CD8-positive, alpha-beta memory T cell (primary cell): ENCODE measurements at places on chromosomes 3 and 15.
A peak's percentile ranks its signal among the peaks of the same experiment; 100 is the strongest.

DNA sequence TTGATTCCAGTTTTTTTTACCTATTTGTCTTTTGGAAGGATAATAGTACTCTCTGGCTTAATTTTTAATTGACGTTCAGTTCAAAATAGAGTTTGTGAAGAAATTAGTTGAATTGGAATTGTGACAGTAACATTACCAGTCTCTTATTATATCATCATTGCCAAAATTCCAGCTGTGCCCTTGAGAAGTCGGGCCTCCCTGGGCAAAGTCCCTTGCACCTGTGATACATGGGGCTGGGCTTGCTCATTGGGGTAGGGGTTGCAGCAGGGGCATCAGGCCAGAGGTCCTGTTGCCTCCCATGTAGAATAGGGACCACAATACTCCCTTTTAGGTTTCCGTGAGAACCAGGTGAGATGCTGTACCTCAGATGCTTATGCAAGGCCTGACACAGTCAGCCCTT lies 27.9 kb upstream of the APEH start:
- no peak for DNase-seq

- DNase-seq, result no peak
Measured at GRCh38 chr3:57778494-57778893, 22.4 kb downstream of the SLMAP start.

DNA sequence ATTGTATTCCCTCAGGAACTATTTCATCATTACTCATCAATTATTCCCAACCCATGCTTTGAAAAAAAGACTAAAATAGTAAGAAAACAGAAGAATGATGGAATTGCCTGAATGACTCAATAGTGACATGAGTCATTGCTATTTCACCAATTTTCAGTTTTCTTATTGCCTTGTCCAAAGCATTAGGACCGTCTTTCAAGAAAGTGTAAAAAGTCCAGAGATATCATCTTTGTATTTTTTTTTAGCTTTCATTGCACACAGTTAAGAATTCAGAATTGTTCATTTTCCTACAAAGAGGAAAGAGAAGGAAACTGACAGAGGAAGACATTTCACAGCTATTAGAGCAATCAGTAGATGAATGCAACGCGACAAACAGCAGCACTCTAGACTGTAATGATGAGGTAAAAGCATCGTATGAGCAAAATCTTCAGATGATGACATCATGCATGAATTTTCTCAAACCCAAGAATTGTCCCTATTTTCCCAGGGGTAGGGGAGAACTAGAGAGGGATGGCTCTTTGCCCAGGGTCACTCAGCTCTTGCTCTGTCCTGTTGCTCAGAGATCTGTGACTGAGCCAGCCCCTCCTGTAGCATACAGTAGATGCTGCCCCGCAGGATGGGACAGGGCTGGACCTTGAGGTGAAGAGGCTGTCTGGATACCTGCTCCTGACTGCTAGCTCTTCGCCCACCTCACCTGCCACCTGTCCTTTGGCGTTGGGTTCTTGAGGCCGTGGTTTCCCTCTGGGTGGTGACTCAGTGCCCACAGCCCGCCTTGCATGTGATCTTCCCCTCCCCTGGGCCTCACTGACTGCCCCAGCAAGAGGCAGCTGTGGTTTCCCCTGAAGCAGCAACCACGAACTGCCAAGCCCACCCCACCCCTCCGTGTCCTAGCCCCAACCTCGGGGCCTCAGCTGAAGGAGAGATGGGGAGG lies 84.8 kb downstream of the PPCDC start:
- DNase-seq, result no peak

GRCh38 chr3:28877912-28878311 lies 403.0 kb upstream of the RBMS3 start:
- DNase-seq, result no peak

DNA sequence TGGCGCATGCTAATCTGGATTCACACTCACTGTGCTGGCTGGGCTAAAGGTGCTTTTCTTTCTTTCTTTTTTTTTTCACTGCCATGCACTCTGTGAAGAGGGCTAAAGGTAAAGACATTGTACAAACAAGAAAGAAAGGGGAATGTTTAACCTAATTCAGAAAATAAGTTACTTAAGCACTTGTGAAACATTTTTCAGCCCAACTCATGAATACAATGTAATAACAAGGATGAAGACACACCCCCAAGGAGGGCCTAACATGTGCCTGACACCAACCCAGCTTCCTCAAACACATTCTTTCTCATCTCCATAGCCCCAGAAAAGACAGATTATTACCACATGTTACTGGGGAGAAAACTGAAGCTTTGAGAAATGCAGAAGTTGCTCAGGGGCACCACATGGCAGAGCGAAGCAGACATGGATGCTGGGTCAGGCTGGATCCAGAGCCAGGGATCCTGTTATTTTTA lies 5.7 kb downstream of the STIMATE start:
- no peak for DNase-seq

DNA sequence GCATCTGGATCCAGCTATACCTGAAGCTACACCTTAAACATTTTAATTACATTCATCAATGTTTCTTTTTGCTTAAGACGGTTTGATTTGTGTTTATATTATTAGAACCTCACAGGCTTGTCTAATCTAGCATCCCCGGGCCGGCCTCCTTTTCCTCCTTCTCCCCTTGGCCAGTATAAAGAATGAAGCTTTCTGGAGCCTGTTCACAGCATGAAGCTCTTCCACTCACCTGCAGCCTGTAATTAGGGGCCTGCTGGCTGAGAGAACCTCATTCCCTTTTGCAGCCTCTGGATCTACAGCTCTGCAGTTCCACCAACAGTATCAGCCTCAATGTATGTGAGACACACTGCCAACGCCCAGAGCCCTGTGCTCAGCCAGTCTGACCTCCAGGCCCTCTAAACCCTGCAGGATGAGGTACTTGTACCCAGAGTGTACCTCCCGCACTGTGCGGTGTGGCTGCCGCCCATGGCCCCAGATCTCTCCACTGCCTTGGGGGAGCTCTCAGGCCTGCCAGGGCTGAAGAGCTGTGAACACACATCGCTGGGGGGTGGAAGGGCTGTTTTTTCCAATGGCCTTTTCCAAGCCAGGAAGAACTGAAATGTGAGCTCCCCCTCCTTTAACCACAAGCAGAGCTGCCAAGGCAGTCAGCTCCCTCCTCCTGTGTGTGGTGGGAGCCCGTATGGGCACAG lies 114.7 kb upstream of the ALDH1A3 start:
- no peak for DNase-seq

DNA sequence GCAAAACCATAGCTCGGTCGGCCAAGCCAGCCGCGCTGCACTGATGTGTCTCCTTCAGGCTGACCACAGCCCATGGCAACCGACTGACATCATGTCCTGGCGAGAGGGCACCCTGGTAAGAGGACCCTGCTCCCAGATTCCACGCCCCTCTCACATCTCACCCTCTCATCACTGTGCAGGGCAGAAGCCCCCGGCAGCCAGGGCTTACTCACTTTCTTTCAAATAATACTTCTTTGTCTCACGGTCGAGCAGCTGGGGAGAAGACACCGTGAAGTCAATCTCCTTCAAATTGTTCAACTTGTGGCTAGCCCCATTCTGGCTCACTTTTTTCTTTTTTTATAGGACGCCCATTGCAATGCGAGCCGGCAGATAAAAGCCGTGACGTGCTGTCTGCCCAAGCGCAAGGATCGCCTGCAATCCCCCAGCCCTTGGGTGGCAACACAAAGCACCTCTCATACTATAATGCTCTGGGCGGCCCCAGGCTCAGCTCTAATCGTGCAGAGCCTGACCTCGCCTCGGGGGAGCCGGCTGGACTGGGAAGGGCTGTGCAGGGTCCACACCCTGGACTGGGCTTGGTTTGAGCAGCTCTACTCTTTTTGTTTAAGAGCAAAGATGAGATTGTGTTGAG lies 33.6 kb downstream of the VGLL4 start:
- DNase-seq, result no peak

GRCh38 chr3:126893651-126894050 lies 89.3 kb upstream of the PLXNA1 start:
- DNase-seq, result no peak

- DNase-seq, result no peak
Measured at GRCh38 chr3:25567388-25567787, 97.3 kb downstream of the TOP2B start.

DNA sequence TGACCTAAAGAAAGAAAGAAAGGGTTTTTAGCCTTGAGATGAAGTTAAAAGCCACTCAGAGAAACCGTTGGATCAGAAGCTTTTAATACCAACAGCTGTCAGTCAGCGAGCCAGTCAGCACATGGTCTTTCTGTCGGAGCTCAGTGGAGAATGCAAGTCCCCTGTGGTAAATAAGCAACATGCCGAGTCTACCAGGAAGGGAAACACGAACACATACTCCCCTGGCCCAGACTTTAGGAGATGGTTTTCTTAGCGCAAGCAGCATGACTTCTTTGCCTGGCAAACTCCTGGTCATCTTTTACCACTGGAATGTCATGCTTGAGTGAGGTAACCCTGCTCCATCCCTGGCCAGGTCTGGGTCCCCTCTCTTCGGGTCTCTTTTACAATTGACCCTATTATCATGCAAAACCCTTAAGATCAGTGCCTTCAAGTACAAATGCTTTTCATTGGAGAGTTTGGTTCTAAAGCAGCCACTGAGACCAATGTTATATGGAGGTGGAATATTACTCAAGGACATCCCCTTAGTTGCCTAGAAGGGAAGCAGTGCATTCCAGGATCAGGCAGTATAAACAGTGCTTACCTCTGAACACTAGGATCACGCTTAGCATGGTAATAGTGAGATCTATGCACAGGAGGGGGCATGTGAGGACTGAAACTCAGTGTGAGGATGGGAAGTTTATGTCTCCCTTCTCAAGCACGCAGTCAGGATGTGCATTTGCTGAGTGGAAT lies 28.2 kb downstream of the SLCO3A1 start:
- no peak for DNase-seq

DNA sequence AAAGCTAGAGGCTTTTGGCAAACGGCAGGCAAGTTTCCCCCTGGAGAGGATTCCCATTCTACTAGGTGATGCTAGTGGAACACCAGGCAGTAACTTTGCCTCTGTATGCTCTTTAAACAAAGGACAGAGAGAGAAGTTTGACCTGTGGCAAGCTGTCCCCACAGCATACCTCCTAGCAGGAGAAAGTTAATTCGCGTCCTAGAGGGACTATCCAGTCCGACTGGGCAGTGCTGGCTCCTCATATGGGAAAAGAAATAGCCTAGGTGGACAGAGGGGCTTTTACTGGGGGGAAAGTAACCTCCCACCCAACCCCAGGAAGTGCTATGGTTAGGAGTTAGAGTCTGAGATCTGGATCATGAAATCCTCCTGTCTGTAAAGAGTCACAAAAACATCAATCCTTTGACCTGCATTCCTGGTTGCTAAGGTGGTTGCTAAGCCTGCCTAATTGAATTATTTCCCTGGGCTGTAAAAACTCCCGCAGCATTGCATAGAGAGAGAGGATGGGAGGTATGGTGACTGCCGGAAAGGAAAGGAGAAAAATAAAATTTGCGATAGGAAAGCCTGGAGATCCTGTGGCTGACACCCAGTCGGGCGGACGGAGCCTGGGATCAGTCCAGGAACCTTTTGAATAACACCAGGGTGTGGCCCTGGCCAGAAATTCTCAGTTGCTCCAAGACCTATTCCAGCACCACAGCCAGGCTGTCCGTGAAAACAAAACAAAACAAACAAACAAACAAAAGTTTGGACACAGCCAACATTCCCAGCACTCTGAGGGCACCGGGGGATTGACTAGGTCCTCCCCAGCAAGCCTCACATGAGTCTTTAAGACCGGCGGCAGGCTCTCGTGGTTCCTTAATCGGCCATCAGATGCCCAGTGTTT lies 67.7 kb upstream of the ATP11B start:
- DNase-seq, result no peak

- DNase-seq, result no peak
Measured at GRCh38 chr3:49387721-49388120, 24.1 kb downstream of the RHOA start.

- no peak for DNase-seq
Measured at GRCh38 chr3:33879540-33879939, 81.1 kb downstream of the PDCD6IP start.

- no peak for DNase-seq
Measured at GRCh38 chr3:149765762-149766334, 13.6 kb upstream of the COMMD2 start.

GRCh38 chr15:85542895-85543331 lies 162.5 kb downstream of the AKAP13 start:
- no peak for DNase-seq

- DNase-seq, result no peak
Measured at GRCh38 chr3:87272718-87273341, 3.6 kb downstream of the POU1F1 start.

DNA sequence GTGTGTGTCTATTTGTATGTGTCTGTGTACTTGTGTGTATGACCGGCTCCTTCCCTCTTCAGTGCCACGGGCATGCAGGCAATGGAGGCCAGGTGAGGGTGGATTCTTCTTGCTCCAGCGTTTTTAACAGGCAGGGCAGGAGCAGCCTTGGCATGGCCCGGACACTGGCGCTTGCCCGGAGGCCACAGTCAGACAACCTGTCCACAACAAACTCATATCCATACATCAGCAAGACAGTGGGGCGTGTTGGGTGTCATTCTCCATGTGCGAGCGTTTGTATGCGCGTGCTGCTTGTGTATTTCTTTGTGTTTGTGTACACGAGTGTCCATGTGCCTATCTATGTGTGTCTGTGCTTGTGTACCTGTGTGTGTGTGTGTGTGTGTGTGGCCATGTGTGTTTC lies 29.8 kb downstream of the PTH1R start:
- DNase-seq, result no peak

DNA sequence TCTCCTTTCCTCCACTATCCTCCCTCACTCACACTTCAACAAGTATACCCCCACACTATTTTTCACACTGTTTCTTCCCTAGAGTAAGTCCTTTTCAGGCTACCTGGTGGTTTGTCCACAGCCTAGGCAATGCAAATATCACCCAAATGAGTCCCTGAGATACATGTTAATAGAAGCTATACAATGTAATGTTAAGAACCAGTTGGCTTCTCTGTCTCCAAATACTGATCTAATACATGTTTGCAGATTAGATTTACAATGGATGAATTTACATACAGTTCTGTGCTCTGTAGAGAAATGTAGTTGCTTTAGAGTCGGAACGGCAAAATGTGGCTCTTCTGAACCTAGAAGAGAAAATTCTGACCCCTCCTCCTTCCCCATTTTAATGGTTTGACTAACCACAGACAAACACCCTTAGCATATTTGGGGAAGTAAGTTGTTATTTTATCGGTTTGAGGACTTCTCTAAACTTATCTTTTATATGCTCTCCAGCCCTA lies 63.6 kb upstream of the MBNL1 start:
- DNase-seq, result peak; percentile 40

DNA sequence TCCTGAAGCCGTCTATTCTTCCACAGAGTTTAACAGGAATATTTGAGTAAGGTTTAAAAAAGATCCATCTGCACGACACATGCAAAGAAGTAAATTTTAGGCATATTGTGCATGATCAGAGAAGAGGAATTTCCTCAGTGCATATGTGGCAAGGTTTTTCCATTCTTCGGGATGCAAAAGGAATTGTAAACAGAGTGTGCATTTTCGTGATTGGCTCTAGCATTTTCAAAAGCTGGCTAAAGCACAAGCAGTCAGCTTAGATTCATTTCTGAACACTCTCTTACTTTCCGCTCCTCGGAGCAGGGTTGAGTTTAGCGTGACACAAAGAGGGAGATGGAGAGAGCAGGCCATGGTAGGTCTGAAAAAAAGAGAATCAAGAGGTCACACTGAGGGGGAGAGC lies 128.2 kb downstream of the ADAMTS9 start:
- DNase-seq, result no peak

- DNase-seq, result no peak
Measured at GRCh38 chr15:63023351-63023945, 19.1 kb upstream of the TPM1 start.
